ENCODE measurements at places on chromosomes 5 and 9. TPM values are rescaled to one million over a fixed set of nuclear protein-coding genes. Genes with fewer than 3 reads are reported as not detected.

- H3K36me3 ChIP-seq, result no peaks in the 10 kb centered on the region
- no peak for DNase-seq
- no peak overlapping the region for H3K27ac ChIP-seq
- H3K4me1 ChIP-seq, result no peaks in the 10 kb centered on the region
Observed at GRCh38 chr9:104682642-104683041, 11.7 kb upstream of the OR13D1 start.

- no peak overlapping the region for H3K4me3 ChIP-seq
- H3K4me1 ChIP-seq, result no peaks in the 10 kb centered on the region
- no peak overlapping the region for H3K27ac ChIP-seq
- H3K36me3 ChIP-seq, result no peaks in the 10 kb centered on the region
- no peak for DNase-seq
Observed at GRCh38 chr5:36733183-36733582, 126.8 kb downstream of the SLC1A3 start.

DNA sequence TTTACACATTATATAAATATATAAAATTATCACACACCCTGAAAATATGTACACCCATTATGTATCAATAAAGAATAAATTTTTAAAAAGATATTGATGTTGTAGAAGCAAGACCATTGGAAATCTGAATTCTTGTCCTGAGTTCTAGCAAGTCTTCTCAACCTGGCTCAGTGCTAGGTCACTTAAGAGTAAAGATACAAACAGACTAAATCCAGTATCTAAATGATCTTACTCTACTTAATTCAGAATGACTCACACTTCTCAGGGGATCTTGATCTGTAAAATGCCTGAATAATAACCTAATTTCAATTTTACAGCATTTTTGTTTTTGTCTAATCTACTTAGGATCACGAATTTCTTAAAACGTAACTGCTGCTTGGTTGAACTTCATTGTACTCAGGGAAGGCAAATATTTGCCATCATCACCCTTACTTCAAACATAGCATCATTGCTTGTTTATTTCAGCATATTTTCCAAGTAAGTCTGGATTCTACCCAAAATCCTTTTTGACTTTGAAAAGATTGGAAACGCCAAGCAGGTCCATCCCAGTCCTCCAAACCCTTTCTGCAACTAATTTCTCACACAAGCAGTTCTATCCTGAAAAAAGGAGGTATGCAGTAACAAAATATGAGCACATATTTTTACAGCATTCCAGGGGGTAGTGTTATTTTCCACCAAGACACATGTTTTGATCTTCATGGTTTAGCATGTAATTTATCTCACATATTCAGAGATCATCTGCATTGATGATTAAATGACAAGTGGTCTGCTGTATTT lies 582.6 kb downstream of the PSAT1 start:
- H3K4me3 ChIP-seq, result no peak overlapping the region
- no peaks in the 10 kb centered on the region for H3K36me3 ChIP-seq
- no peak for DNase-seq
- no peak overlapping the region for H3K27ac ChIP-seq

- no peaks in the 10 kb centered on the region for H3K36me3 ChIP-seq
- DNase-seq, result no peak
- no peaks in the 10 kb centered on the region for H3K4me1 ChIP-seq
- H3K27me3 ChIP-seq, result no peaks in the 10 kb centered on the region
Observed at GRCh38 chr5:167348980-167349379, 942.5 kb upstream of the WWC1 start.

GRCh38 chr5:116292321-116292720 lies 207.5 kb downstream of the COMMD10 start:
- no peak overlapping the region for H3K27ac ChIP-seq
- no peaks in the 10 kb centered on the region for H3K4me1 ChIP-seq
- no peak overlapping the region for H3K4me3 ChIP-seq

GRCh38 chr9:84785792-84786547 lies 116.4 kb downstream of the NTRK2 start:
- no peak for DNase-seq
- no peaks in the 10 kb centered on the region for H3K36me3 ChIP-seq
- no peaks in the 10 kb centered on the region for H3K4me1 ChIP-seq
- no peak overlapping the region for H3K27ac ChIP-seq
- H3K4me3 ChIP-seq, result no peak overlapping the region

DNA sequence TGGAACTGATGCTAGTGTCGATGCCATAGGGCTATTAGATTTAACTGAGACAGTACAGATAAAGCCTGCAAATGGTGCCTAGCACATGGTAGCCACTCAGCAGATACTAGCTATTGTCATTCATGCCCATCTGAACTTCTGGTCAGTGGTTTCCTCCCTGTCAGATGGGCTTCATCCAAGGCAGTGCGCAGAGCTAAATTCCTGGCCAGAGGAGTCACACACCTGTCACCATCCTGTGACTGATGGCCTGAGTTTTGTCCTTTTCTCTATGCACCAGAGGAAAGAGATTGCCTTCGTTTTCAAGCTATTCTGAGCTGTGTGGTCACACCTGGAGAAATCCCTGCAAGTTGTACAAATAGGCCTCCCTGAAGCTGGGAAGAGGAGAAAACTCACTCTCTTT lies 34.7 kb downstream of the MSX2 start:
- no peak overlapping the region for H3K27ac ChIP-seq
- H3K4me3 ChIP-seq, result no peak overlapping the region
- H3K36me3 ChIP-seq, result no peaks in the 10 kb centered on the region
- no peaks in the 10 kb centered on the region for H3K27me3 ChIP-seq
- H3K4me1 ChIP-seq, result no peaks in the 10 kb centered on the region

GRCh38 chr5:83740741-83741140 lies 20.1 kb upstream of the HAPLN1 start:
- no peaks in the 10 kb centered on the region for H3K36me3 ChIP-seq
- no peak for DNase-seq
- no peak overlapping the region for H3K4me3 ChIP-seq
- no peak overlapping the region for H3K27ac ChIP-seq

DNA sequence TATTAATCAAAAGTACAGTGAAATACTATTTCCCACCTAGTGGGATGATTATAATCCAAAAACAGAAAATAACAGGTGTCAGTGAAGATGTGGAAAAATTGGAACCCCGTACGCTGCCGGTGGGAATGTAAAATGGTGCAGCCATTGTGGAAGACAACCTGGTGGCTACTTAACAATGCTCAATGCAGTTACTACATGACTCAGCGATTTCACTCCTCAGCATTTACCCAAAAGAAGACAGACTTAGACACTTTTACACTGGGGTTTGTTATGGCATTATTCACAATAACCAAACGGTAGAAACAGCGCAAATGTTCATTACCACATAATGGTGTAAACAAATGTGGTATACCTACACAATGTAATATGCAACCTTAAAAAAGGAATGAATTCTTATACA lies 23.9 kb downstream of the SECISBP2 start:
- no peak for DNase-seq
- peaks cover 73% of the 10 kb centered on the region for H3K36me3 ChIP-seq
- no peak overlapping the region for H3K4me3 ChIP-seq
- peaks cover 16% of the 10 kb centered on the region for H3K4me1 ChIP-seq
- H3K27ac ChIP-seq, result no peak overlapping the region
- no peaks in the 10 kb centered on the region for H3K27me3 ChIP-seq

DNA sequence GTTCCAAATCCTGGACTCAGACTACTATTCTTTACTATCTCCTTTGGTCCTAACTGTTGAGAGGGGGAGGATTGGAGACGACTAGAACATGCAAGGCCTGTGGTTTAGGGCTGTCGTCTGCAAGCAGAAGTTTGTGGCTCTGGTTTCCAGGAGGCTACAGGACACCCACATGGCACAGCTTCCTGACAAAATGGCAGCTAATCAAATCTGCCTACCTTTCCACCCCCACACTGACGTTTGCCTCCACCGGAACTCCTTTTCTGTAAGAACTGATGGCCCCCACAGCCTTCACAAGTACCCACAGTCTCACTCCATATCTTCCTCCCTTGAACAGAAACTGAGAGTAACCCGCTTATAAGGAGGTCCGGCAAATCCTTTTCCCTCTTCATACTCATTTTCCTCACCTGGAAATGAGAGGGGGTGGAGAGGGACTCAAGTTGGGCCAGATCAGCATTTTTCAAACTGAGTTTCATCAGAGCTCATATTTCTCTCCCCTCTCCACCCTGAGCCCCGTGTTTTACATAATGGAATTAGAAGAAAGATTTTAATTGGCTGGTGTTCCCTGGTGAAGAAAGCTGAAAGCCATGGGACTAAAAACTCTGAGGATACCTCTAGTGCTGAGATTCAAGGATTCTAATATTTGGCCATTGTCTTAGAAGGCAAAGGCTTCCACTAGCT lies 5.2 kb downstream of the SLC31A2 start:
- H3K4me3 ChIP-seq, result peak overlapping the region; percentile 15
- H3K36me3 ChIP-seq, result no peaks in the 10 kb centered on the region
- H3K27me3 ChIP-seq, result no peaks in the 10 kb centered on the region
- H3K4me1 ChIP-seq, result peaks cover 36% of the 10 kb centered on the region
- no peak for DNase-seq

GRCh38 chr9:112789891-112790774 lies 39.6 kb downstream of the SNX30 start:
- no peaks in the 10 kb centered on the region for H3K27me3 ChIP-seq
- no peaks in the 10 kb centered on the region for H3K36me3 ChIP-seq
- H3K4me1 ChIP-seq, result peaks cover 16% of the 10 kb centered on the region

- DNase-seq, result no peak
- H3K4me3 ChIP-seq, result no peak overlapping the region
- H3K27ac ChIP-seq, result no peak overlapping the region
- H3K36me3 ChIP-seq, result no peaks in the 10 kb centered on the region
- H3K27me3 ChIP-seq, result no peaks in the 10 kb centered on the region
Observed at GRCh38 chr9:137148242-137148641, 9.3 kb downstream of the GRIN1 start.

DNA sequence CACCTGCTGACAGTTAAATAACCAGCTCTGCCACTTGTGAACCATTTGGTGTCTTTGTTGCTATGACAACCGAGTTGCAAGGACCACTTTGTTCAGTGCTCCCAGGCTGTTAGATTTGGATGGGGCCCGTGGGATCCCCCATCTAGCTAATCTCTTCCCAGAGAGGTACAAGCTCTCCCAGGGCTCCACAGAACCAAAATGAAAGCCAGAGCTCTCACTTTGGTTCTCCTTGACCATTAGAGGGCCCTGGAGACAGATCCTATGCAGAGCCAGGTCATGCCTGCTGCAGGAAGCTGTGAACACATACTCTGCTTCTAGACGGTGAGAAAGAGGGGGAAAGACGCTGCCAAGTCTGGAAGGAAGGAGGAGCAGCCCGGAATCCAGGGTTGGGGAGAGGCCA lies 224.6 kb downstream of the GABBR2 start:
- no peak overlapping the region for H3K27ac ChIP-seq
- peaks cover 31% of the 10 kb centered on the region for H3K27me3 ChIP-seq
- H3K4me3 ChIP-seq, result no peak overlapping the region
- H3K36me3 ChIP-seq, result no peaks in the 10 kb centered on the region
- no peak for DNase-seq
- H3K4me1 ChIP-seq, result no peaks in the 10 kb centered on the region

DNA sequence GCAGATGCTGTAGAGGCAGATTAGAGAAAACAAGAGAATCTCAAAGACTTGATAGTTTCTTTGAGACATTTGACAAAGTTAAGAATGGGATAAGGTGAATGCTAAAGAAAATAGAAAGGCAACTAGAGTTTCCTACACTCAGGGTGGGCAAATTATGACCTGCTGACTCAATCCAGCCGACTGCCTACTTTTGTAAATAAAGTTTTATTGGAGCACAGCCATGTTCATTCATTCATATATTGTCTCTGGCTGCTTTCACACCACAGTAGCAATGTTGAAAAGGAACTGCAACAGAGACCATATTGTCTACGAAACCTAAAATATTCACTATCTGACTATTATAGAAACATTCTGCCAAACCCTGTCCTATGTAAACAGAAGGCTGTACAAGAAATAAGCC lies 37.6 kb upstream of the TARS1 start:
- H3K27ac ChIP-seq, result no peak overlapping the region
- no peak for DNase-seq
- H3K36me3 ChIP-seq, result no peaks in the 10 kb centered on the region

- no peak overlapping the region for H3K27ac ChIP-seq
- no peak overlapping the region for H3K4me3 ChIP-seq
- no peak for DNase-seq
- no peaks in the 10 kb centered on the region for H3K27me3 ChIP-seq
- peaks cover 8% of the 10 kb centered on the region for H3K4me1 ChIP-seq
Observed at GRCh38 chr5:111518777-111519176, 6.4 kb upstream of the STARD4 start.

DNA sequence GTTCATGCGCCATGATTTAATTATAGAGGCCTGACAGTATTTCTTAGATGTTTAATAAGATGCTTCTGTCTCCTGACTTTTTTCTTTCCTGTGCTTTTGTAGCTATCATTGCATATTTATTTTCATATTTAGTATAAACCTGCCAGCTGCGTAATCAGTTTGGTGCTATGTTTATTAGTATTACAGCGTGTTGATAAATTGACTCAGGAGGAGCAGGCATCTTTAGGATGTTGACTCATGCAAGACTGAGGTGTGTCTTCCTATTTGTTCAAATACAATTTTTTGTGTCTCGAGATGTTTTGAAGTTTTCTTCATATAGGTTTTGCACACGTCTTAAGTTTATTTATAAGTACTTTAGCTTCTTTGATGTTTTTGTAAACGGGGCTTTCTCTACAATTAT lies 35.9 kb upstream of the EXOC3 start:
- no peak overlapping the region for H3K27ac ChIP-seq
- peaks cover 17% of the 10 kb centered on the region for H3K27me3 ChIP-seq
- H3K36me3 ChIP-seq, result no peaks in the 10 kb centered on the region
- no peak overlapping the region for H3K4me3 ChIP-seq
- no peak for DNase-seq

DNA sequence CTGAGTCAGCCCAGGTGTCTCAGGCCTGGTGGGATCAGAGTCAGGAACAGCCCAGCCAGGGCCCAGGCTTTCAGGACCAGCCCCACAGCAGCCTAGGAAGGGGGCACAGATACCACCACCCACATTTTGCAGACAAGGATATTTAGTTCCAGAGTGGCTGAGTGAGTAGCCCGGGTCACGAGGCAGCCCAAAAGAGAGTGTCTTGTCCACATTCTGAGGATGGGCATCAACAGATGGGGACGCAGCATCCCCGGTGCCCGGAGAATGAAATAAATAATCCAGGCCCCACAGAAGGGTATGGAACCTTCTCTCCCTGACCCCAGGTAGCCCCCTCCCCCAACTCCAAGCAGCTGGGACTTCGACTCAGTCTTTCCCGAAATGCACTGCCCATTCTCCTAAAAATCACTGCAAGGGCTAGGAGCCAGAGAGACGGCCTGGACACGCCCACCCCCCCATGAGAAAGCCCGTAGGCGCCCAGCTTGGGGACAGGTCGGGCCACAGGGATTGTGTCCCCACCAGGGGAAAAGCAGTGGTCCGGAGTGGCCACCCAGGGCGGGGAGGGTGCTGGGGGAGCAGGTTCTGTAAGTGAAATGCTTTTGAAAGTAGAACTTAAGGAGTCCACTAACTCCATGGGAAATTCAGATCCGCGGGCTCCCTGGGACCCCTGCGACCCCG lies 6.9 kb downstream of the LHX3 start:
- no peak overlapping the region for H3K27ac ChIP-seq
- H3K27me3 ChIP-seq, result peaks cover 13% of the 10 kb centered on the region
- no peak overlapping the region for H3K4me3 ChIP-seq

- peaks cover 23% of the 10 kb centered on the region for H3K4me1 ChIP-seq
- no peaks in the 10 kb centered on the region for H3K27me3 ChIP-seq
- H3K27ac ChIP-seq, result peak overlapping the region; percentile 63
- peak overlapping the region; percentile 42 for H3K4me3 ChIP-seq
- H3K36me3 ChIP-seq, result peaks cover 50% of the 10 kb centered on the region
Observed at GRCh38 chr9:88418715-88419540, 30.7 kb downstream of the SPIN1 start.

GRCh38 chr5:110414360-110414759 lies 312.1 kb downstream of the TMEM232 start:
- no peak for DNase-seq
- H3K27me3 ChIP-seq, result no peaks in the 10 kb centered on the region
- H3K27ac ChIP-seq, result no peak overlapping the region
- no peaks in the 10 kb centered on the region for H3K36me3 ChIP-seq

The ANKRD34B gene
- total RNA-seq, result not detected

The LHX6 gene
- total RNA-seq, result not detected

The TAF11L10 gene
- not detected for total RNA-seq

The TRPM3 gene
- total RNA-seq, result not detected

The PRELID1 gene
- 310 TPM for total RNA-seq

The SCGB3A1 gene
- not detected for total RNA-seq
